A549 treated with CpdA at 1 μM for 4 hours (cell line): ENCODE measurements at places on chromosomes 3 and 15. TPM values are rescaled to one million over a fixed set of nuclear protein-coding genes. Genes with fewer than 3 reads are reported as not detected.

The CKMT1A gene
- 1.2 to 3.3 TPM (median 2.4 TPM) in 5 replicates for total RNA-seq

The GOLGA8S gene
- 0.10 to 0.20 TPM (median 0.15 TPM) in 5 replicates for total RNA-seq

The TRIM42 gene
- total RNA-seq, result not detected in 5 replicates

The IREB2 gene
- total RNA-seq, result 35.5 to 47.0 TPM (median 42.8 TPM) in 5 replicates

The CPEB1 gene
- 2.8 to 4.0 TPM (median 3.8 TPM) in 5 replicates for total RNA-seq

The ATP13A4 gene
- 0.09 TPM in 1 of 5 replicates, not detected in the others for total RNA-seq

The BSN gene
- 0.10 to 0.19 TPM (median 0.13 TPM) in 5 replicates for total RNA-seq
